ENCODE measurements at places on chromosomes 1 and 21.
A peak's percentile ranks its signal among the peaks of the same experiment; 100 is the strongest.

- DNase-seq = peak; percentile 56
Measured at GRCh38 chr21:16330082-16330907, 600.5 kb downstream of the USP25 start.

GRCh38 chr1:226223157-226223785, at the start of gene MIXL1:
Gene MIXL1, plus strand, starts transcription at chr1:226223664. Its CDS starts 18 bp downstream, at chr1:226223682.
- DNase-seq = peak; percentile 78

GRCh38 chr21:30713766-30714165, 4.8 kb downstream of the KRTAP21-3 start:
- DNase-seq = no peak

- no peak for DNase-seq
Measured at GRCh38 chr1:116686175-116686574, 18.6 kb upstream of the IGSF3 start.

DNA sequence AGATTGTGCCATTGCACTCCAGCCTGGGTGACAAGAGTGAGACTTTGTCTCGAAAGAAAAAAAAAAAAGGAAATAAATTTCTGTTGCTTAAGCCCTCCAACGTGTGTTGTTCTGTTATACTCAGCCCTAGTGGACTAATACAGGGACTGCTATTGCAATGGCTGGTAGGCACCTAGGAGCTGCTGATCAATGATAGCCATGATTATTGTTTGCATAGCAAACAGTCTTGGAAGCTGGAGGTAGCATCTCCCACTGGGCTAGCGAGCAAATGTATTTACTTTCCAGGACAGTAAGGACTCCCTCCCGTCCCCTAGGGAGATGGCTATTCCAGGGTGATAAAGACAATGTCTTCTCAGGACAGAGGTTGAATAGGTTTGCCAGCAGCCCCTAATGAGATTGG, 13.5 kb upstream of the TNFRSF8 start:
- peak; percentile 23 for DNase-seq

DNA sequence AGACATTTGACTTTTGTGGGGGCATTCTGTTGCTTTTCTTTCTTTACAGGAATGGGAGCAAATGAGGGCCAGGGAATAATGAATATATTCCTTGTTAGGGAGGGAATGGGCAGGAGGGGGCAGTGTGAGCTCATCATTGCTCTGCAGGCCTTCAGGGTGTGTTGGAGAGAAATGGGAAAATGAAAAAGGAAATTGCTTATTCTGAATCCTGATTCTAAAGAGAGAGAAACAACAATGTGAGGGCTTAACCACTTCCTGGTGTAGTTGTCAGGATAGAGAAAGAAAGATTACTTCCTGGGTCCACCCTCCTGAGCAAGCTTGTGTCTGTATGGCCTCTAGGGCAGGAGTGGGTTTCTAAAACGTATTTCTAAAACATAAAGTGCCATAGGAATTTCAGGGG, 28.3 kb downstream of the VANGL2 start:
- DNase-seq = peak; percentile 73

DNA sequence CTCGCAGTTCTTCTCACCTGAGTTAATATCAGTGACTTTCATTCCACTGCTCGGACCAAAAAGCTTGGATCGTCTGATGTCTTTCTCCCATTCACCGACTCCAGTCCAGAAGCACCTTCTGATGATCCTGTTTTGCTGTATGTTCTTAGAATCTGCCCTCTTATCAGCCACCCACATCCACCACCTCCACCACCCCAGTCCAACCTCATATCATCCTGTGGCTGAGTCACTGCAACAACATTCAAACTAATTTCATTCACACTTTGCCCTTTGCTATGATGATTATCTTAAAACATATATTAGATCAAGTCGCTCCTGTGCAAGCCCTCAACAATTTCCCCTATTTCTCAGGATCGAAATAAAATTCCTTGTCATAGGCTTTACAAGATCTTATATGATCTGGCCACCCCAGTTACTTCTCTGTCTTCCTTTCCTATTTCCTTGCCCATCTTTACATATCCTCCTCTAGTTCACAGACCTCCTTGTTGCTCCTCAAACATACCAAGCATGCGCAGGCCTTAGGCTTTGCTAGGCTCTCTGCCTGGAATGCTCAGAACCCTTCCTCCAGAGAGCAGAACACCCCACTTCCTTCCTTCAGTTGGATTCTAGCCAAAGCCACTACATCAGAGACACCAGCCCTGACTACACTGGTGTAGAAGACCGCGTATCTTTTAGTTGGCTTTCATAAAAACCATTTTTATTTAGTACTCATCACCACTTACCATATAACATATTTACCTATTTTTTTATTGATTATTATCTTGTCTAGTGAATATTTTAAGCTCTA, 335.7 kb upstream of the GREM2 start:
- DNase-seq = no peak

DNA sequence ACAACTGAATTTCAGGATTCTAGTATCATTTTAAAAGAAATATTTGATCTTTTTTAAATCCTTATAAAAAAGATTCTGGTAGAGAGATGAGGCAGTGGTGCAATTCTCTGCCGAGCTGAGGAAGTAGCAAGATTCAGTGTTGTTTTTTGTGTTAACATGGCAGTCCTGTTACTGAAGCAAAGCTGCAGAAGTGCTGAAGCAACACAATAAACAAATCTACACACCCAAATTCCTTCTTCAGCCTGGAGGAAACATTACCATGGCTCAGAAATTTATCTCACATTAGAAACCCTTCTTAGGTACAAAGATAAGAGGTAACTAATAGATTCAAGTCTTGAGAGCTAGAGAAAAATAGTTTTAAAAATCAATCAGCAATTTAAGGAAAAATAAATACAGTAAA, 216.0 kb downstream of the DENND1B start:
- DNase-seq = no peak

DNA sequence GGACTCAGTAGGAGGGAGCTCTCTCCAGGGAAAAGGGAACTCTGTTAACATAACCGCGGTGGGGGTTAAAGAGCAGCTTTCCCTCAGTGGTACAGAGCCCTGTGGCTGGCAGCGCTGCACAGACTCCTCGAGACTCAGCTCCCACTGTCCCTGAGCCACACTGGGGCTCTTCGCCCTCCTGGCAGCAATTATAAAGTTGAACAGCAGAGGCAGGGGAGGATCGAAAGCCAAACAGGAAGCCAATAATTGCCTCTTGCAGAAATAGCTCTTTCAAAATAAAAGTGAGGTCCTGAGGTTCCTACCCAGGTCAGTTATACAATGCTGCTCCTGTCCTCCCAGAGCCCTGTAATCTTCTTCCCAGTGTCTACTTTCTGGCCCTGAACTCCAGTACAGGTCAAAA, 77.0 kb downstream of the FAM78B start:
- no peak for DNase-seq

DNA sequence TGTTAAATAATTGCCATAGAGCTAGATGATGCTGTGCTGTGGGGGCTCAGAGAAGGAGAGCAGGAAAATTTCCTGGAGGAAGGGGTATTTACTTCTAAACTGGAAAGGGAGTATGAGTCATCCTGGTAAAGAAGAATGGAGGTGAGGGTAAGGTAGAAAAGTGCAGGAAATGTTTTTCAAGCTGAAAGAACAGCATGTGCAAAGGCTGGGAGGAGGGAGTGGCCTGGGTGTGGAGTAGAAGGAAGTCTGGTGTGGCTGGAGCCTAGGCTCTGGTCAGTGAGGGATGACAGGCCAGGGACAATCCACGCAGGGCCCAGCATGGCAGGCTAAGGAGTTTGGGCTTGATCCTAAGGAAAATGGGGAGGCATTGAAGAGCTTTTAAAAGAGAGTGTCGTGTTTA, 45.9 kb downstream of the MATN1 start:
- DNase-seq = no peak

- no peak for DNase-seq
Measured at GRCh38 chr1:4404854-4405590, 249.4 kb upstream of the AJAP1 start.

DNA sequence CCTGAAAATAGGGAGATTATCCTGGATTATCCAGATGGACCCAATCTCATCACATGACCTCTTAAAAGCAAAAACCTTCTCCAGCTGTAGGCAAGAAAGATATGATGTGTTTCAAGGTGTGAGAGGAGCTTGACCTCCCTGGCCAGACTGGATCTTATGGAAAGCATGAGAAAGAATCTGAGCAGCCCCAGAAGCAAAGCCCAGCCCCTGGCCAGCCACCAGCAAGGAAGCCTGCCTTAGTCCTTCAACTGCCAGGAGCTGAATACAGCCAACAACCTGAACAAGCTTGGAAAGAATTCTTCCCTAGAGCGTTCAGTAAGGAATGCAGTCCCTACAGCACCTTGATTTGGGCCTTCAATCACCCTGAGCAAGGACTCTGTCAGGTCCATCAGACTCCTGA, 375.0 kb upstream of the CHRM3 start:
- DNase-seq = no peak

DNA sequence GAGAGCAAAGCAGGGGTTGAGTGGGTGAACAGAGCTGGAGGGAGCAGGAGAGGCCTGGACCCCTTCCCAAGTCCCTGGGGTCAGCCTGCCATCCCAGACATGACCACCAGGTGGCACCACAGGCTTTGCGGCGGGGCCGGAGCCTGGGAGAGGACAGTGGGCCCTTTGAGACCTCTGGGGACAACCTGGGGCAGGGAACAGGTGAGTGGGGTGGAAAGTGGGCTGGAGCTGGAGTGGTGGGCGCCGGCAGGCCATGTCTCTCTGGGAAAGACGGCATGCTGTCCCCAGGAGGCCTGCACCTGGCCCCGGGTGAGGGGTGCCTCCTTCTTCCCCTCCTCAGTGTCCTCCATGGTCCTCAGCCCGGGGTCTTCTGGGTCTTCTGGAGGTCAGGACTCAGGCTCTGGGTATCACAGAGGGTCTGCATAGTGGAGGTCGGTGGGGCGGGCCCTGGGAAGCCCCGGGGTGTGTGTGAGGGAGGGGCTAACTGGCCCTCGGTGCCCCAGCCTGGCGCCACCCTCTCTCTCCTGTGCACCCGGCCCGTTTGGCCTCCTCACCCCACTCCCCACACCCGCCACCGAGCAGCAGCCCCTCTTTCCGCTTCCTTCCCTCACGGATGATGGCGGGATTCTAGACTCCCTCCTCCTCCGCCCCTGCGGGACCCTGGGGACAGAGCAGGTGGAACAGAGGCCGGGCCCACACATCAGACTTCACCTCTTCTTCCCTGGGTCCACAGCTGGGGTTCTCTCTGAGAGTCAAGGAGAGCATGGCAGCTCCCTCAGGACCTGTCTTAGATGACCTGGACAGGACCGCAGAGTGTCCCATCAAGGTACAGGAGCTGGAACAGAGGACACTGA, 28.5 kb upstream of the PKP1 start:
- peak; percentile 95 for DNase-seq

- peak; percentile 14 for DNase-seq
Measured at GRCh38 chr1:12097321-12097720, 34.2 kb downstream of the TNFRSF8 start.

DNA sequence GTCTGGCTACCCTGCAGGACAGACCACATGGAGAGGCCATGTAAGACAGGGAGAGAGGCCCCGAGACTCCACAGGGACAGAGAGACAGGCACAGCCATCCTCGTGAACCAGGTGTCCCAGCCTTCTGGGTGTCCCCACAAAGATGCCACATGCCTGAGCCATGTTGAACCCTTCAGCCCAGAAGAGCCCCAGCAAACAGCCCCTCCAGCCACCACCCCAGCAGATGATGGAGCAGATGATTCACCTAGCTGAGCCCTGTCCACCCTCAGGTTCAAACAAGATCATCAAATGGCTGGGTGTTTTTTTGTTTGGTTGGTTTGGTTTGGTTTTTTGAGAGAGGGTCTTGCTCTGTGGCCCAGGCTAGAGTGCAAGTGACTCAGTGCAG, 78.7 kb downstream of the DHRS3 start:
- DNase-seq = peak; percentile 26

GRCh38 chr1:7268983-7269382, 483.7 kb downstream of the CAMTA1 start:
- DNase-seq = no peak

GRCh38 chr1:23561813-23562100, 2.5 kb upstream of the ID3 start:
- DNase-seq = no peak

GRCh38 chr21:30718239-30718909, at the start of gene KRTAP21-3:
Gene KRTAP21-3, minus strand, starts transcription at chr21:30718777. Its CDS starts 18 bp downstream, at chr21:30718759.
- no peak for DNase-seq

DNA sequence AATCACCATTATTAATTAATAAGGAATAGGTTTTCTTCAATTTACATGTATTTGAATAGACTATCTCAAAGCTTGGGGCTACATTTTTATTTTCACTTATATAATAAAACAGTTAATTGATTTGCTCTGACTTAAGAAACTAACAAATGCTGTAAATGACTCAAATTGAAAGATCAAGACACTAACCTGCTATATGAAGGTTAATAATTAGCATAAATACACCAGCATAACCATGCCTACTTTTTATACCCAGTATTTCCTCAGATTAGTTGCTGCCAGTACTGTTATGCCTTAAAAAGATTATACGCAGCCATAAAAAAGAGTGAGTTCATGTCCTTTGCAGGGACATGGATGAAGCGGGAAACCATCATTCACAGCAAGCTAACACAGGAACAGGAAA, 1545.1 kb downstream of the AMY1C start:
- DNase-seq = no peak

DNA sequence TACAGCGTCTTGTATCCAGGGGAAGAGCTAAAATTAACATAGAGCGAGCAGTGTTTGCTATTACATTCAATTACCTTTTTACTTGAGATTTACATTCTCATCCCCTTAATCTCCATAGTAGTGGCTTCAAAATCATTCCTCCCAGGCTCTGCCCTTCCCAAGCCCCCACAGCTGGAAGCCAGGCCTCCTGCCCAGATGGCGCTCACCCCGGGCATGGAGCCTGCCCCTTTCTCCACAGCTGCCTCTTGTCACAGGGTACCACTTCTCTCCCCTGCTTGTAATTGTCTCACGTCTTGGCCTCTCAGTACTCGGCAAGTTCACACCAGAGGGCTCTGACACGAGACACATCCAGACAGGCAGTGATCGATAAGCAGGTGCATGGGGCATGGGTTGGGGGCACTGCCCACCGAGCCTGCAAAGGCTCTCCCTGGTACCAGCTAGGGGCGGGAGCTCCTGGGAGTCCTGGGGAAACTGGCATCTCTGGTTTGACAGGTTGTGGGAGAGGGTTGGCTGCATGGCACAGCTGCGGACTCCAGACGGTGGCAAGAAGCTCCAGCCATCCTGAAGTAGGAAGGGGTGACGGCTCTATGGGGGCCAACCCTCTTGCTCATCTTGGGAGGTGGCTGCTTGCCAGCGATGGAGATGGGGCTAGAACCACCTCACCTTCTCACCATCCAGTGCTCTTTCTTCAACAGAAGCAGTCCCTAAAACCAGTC, 20.1 kb downstream of the CASZ1 start:
- no peak for DNase-seq

DNA sequence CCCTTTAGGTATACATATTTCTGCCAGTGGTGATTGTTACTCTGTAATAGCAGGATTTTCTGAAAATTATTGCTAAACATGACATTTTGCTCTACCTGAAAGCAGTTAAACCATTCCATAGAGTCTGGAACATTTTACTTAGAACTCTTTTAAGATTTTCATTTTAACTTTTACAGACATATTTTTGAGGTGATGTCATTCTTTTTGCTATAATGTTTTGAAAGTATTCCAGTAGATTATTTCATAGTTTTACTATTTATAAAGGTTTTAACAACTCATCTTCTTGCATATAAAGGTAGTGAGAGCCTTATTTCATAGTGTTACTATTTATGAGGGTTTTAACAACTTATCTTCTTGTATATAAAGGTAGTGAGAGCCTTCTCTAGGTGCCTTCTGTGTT, 42.9 kb downstream of the PTBP2 start:
- no peak for DNase-seq

GRCh38 chr1:92975551-92976232, 14.4 kb upstream of the DIPK1A start:
- no peak for DNase-seq
